Activated CD4-positive, CD25-positive, alpha-beta regulatory T cell treated with anti-CD3 and anti-CD28 coated beads, Interleukin-2, amount 50 U/mL, for 24 hours (primary cell): ENCODE measurements at places on chromosomes 13 and 19.
A peak's percentile ranks its signal among the peaks of the same experiment; 100 is the strongest.

DNA sequence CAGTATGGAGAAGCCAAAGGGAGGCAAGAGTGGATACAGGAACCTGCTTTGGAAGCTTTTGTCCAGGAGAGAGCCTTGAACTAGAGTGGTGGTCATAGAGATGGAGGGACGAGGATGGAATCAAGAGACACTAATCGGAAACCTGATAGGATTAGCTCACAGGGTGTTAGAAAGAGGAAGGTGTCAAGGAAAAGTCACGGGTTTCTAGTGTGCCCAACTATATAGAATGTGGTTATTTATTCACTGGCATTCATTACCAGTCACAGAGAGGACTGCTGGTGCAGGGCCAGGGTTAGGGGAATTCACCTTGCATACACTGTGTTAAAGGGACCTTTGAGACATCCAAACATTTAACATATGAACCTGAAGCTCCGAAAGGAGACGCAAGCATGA, 43.4 kb upstream of the URAD start:
- ATAC-seq: no peak

- ATAC-seq: no peak
Measured at GRCh38 chr13:60170414-60170813, 6.7 kb upstream of the DIAPH3 start.

DNA sequence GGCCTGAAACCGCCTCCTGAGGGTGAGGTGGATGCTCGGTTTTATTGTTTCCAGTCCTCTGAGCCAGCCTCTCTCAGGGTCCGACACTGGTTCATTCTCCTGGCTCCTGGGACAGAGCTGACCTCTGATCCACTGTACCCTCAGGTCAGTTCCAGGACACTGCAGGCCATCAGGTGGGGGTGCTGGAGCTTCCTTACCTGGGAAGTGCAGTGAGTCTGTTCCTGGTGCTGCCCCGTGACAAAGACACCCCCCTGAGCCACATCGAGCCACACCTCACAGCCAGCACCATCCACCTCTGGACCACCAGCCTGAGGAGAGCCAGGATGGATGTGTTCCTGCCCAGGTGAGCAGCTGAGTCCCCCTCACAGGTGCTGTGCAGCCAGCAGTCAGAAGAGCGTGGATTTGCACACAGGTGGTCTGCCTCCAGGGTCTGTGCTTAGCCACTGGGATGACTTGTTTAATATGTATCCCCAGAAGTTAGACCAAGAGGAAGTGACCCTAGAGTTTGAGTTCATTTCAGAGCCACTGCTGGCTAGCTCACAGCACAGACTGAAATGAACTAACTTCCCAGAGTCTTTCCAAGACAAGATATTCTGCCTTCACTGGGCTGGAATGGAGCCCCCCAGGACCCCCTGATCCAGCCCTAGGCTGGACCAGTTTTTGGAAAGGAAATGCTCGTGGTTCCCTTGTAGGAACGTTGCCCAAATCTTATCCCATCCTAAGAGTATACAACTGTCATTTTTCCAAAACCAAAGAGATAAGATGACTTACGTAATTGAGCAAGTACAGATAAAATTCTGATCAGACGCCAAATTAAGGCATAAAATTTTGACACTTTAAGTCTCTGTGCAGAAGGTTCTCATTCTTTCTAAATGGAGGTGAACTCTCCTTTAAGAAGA, 8.8 kb downstream of the SERPINE3 start:
- no peak for ATAC-seq

GRCh38 chr13:73292127-73292526, 233.3 kb downstream of the KLF5 start:
- no peak for ATAC-seq

- ATAC-seq: no peak
Measured at GRCh38 chr19:48635263-48635965, 1.8 kb downstream of the DBP start.

DNA sequence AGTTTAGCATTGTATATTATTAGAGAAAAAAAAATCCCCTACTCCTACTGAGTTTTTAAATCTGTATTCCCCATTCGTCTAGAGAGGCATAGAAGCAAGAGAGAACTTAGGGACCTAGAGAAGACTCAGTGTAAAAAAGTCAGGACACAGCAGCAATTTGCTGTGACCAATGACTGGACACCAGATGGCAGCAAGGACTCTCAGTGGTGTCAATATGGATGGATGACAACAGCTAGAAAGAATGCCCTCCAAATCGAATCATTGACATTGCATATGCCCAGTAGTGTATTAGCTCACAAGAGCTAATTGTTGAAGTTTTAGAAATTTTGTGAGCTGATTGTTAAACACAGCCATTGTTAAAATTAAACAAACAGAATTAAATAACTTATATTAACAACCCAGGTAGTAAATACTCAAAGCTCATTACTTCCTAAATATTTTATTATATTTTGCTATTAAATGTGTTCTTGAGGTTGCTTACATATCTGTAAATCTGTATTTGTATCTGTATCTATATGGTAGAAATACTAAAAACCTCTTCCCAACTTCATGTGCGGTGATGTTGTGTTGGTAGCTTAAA, 43.9 kb downstream of the SIAH3 start:
- no peak for ATAC-seq

GRCh38 chr19:7994114-7994513, 11.3 kb downstream of the ELAVL1 start:
- ATAC-seq: no peak

- ATAC-seq: peak; percentile 70
Measured at GRCh38 chr19:5292822-5293611, 47.6 kb downstream of the PTPRS start.

- no peak for ATAC-seq
Measured at GRCh38 chr19:6164906-6165531, 29.6 kb downstream of the ACSBG2 start.

- no peak for ATAC-seq
Measured at GRCh38 chr13:80303225-80303811, 37.6 kb downstream of the SPRY2 start.

- no peak for ATAC-seq
Measured at GRCh38 chr19:36688058-36688457, 646 bp downstream of the ZNF567 start.
